NK-92 treated with Interleukin-12 subunit alpha and Interleukin-12 subunit beta, amount 100 ng/mL, for 24 hours (cell line): ENCODE measurements at places on chromosomes 12 and 14.

DNA sequence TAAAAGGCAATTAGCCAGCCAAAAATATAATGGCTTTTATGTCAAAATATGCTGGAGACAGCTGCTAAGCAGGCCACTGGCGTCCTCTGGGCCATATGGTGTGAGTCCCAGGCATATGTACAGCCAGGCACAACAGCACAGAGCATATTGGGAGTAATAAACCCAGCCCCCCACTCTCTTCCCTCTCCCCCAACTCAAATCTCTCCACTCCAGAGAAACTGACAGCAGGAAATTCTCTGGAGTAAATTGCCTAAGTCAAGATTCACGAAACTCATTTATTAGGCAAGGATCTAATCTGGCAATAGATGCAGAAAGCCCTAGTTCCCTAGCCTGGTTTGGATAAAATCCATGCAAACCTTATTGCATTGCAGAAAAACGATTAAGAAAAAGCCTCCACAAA lies 147.9 kb upstream of the SEL1L start:
- no peak for DNase-seq

GRCh38 chr14:20306079-20306423 lies 300 bp upstream of the TTC5 start:
- no peak for DNase-seq

DNA sequence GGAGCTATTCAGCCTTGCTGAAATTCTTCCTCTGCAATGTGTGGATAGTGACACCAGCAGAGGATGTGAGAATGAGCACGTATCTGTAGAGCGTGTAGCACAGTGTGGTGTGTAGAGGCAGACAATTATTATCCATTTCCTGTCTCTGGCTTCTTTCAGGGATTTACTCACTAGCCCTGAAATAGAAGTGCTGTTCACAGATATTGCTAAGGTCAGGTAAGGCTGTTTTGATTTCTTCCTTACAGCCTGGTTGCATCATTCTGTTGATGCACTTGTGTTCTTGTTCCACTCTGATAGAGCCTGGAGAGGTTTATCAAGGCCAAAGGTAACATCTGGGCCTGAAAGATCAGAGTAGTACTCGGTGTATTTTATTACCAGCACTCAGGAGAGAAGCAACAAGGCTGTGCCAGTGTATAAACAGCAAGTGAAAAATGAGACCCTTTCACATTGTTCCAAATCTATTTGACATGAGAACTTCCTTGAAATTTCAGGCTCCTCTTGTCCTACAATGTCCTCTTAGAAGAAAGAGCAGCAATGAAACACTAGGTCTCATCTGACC lies 16.7 kb downstream of the ARG2 start:
- DNase-seq: no peak

DNA sequence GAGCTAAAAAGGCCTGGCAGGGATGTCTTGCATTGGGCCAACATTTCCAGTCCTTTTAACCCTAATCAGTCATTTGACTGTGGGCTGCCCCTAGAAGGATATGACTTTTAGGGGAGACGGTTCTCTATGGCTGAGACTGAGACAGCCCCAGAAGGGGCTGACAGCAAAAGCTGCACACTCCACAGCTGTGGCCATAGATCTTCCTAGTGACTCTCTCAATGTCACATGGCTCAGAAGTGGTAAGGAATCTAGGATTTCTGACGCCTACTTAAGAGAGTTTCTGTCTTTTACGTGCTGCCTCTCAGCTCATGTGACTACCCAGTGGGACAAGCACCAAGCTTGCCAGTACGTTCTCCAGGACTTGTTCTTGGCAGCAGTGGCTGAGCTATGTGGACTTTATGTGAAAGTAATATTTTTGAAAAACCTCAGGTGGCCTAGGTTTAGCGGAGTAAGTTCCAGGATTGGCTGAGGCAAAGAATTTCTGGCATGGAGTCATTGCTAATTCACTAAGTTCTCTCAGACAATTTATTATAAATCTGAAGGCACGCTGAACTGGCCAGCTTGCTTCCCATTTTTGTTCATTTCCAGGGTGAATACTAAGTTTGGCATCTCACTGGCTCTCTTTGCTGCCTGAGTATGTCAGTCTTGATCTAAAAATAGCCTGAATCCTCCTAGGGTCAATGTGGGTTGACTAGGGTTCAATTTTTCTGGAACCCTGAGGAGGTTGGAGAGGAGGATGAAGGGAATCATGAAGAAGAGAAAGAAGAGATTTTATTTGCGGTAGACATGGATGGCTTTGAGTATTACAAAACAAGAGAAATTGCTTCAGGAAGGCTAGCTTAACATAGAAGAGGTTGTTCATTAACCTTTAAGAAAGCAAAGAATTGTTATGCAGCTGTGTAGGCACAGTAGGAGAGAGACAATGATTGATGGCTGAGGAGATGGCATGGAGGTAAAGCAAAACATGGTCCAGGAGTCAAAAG lies 271.8 kb downstream of the AEBP2 start:
- no peak for DNase-seq

DNA sequence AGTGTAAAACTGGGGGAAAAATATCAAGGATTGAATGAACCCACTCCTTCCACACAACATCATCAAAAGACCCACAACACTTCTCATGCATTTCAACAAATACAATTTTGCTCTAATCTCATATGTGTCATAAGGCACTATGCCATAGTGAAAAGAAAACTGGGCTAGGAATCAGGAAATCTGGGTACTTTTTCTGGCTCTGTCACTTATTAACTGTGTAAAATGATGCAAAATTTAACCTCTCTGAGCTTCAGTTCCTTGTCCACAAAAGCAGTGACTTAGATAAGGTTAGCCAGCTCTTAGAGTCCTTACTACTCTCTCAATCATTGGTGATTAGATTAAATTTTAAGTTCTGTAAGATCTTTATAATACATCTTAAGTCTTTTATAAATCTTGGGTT lies 250.5 kb upstream of the SOX5 start:
- DNase-seq: no peak

GRCh38 chr14:61091657-61092273 lies 110.7 kb downstream of the SLC38A6 start:
- DNase-seq: no peak

DNA sequence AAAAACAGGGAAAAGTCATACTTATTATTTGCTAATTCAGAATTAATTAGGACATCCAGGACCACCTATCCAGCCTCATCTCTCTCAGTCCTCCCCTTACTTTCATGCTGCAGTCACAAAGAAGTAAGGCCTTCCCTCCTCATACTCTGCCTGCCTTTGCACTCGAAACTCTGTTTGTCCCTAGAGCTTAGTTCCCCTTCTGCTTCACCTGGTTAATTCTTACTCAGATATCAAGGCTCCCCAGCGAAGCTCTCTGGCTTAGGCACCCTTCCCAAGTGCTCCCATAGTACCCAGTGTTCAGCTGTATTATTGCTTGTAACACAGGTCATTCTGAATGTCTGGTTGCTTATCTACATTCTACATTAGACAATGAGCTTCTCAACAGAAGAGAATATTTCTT lies 81.3 kb downstream of the ERGIC2 start:
- DNase-seq: no peak

DNA sequence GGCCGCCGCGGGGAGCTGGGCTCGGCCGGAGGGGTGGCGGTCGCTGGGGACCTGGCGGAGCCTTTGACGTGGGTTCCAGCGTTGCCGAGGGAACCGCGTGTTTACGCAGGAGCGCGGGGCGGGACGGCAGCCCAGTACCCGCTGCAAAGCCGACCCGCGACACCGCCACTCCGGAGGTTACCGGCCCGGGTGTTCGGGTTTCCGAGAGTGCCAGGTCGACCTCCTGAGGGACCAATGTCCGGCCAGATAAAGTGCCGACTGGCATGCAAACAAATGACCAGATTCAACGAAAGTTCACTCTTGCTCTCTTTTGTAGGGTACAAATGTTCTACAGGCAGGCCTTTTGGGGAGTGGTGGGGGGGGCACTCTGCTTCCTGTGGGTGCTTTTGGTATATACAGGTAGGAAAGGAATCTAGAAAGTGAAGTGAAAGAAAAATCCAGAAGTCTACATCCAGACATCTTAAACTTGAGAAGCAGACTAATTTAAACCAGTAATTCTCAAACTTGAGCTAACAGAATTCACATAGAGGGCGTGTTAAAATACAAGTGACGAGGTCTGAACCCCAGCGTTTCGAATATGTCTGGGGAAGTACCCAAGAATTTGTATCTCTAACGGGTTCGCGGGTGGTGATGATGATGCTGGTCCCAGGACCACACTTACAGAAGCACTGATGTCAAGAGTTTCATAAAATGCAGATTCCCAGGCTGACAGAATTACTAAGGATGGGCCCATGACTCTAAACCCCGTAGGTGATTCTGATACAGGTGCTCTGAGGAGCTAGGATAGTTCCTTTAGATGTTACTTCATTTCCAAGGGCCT lies at the start of gene GPR135:
Gene GPR135 (minus strand): TSS at position 65 of the 820 bp plus-strand sequence. CDS start 154 bp downstream, outside the sequence.
- no peak for DNase-seq

DNA sequence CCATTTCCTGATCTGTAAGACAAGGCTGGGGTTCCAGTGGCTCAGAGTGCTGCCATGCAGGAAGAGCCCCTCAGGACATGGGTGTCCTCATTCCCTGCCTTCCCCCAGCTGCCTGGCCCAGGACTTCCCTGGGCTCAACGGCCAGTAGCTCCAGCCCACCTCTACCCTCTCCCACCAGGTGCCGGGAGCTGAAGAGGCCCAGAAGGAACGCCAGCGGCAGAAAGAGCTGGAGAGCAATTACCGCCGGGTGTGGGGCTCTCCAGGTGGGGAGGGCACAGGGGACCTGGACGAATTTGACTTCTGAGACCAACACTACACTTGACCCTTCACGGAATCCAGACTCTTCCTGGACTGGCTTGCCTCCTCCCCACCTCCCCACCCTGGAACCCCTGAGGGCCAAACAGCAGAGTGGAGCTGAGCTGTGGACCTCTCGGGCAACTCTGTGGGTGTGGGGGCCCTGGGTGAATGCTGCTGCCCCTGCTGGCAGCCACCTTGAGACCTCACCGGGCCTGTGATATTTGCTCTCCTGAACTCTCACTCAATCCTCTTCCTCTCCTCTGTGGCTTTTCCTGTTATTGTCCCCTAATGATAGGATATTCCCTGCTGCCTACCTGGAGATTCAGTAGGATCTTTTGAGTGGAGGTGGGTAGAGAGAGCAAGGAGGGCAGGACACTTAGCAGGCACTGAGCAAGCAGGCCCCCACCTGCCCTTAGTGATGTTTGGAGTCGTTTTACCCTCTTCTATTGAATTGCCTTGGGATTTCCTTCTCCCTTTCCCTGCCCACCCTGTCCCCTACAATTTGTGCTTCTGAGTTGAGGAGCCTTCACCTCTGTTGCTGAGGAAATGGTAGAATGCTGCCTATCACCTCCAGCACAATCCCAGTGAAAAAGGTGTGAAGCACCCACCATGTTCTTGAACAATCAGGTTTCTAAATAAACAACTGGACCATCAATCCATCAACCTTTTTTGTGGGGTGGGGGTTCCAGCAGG lies 17.6 kb downstream of the AGAP2 start:
- no peak for DNase-seq

DNA sequence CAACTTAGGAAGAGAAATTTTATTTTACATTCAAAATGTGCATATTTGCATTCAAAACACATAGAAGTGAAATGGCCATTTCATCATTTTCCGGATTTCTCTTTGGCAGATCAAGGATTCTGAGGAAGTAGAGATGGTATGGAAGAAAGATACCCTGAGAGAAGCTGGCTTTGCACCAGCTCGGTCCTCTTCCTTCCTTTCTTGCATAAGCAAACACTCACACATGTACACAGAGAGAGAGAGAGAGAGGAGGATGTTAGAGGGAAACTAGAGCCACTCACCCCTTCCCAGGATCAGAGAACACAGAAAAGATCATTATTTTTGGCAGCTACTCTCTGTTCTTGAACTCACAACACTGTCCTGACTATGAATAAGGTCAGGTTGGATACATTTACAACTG lies 15.6 kb upstream of the PLEKHD1 start:
- DNase-seq: no peak

GRCh38 chr12:46524778-46525177 lies 152.2 kb upstream of the SLC38A2 start:
- DNase-seq: no peak

- no peak for DNase-seq
Observed at GRCh38 chr14:88359500-88359899, 26.0 kb upstream of the SPATA7 start.

DNA sequence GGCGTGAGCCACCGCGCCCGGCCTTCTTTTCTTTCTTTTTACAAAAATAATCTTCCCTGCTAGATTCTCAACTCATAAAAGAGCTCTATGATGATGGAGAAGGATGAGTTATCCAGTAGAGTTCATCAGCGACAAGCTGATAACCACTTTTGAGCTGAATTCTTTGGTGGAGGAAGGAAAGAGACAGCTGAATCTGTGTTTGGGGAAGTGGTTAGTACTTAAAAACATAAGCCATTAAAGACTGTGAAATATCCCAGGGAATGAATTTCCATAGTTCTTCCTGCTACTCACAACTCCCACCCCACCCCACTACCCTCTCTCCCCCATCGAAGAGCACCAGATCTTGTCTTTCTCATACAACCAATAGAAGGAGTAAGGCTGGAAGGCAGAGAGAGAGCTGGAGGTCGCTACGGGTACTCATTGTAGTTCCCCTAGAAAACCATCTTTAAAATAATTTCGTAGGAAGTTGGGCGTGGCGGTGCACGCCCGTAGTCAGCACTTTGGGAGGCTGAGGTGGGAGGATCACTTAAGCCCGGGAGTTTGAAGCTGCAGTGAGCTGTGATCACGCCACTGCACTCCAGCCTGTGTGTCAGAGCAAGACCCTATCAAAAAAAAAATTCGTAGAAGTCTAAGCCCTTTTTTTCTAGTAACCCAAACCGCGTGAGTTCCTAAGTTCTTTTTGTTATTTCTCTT lies 647 bp upstream of the ESPL1 start:
- no peak for DNase-seq

- DNase-seq: no peak
Observed at GRCh38 chr12:97560350-97560749, 97.7 kb downstream of the RMST start.

- DNase-seq: no peak
Observed at GRCh38 chr12:127401005-127401404, 866.0 kb upstream of the TMEM132C start.

DNA sequence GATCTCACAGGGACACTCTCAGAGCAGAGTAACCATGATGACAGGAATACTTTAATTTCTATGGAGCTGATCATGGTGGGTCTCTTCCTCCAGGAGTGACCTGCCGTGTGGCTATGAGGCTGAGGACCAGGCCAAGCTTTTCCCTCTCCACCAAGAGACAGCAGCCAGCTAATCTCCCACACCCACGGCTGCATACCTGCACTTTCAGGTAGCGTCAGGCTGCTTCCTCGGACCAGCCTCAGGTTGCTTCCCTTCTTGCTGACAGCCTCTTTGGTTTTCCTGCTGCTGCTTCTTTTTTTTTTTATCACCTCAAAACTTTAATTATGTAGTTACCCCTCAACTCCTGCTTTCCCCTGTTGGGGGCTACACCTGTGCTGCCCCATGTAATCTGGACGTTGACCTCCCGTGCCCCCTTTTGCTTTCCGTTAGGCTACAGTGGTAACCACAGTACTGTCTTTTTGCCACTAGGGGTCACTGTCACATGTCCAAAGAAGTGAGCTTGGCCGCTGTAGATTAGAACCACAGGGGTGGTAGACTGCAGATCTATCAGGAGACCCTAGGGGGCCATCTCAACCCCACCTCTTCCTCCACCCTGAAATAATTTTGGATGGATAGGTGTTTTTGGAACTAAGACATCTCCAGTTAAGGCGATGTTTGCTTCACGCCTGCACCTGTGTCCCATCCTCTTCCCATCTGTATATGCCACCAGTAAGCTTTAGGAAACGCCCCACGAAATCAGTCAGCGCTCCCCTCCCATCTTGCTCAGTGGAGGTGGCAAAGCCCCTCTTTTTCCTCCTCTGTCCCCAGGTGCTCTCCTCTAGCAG lies 7.8 kb upstream of the PIP4K2C start:
- peak; percentile 26 for DNase-seq
